ENCODE measurements at places on chromosomes 7 and 10. TPM values are rescaled to one million over a fixed set of nuclear protein-coding genes. Genes with fewer than 3 reads are reported as not detected.
A peak's percentile ranks its signal among the peaks of the same experiment; 100 is the strongest.

DNA sequence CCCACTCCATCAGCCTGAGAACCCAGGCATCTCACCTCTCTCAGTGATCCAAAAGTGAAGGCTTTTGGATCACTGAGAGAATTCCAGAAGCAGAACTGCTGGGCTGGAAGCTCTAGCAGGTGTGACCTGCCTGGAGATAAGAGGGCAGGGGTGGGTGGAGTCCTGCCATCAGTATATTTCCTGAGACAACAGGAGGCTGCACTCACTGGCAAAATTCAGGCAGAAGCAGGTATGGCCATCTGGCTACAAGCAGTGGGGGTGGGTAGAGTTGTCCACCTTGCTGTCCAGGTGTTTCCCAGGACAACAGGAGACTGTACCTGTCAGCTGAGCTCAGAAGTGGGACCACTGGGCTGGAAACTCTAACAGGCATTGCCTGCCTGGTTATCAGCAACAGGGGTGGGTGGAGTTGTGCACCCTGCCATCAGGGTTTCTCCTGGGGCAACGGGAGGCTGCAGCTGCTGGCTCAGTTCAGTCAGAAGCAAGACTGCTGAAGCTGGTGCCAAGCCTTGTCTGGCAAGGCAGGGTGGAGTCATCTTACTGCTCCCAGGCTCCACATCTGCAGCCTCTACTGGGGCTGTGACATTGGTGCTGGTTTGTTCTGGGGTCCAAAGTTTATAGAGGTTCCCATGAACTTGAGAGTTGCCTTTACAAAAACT is 47.2 kb upstream of the SFTPD start:
- no peak for DNase-seq

DNA sequence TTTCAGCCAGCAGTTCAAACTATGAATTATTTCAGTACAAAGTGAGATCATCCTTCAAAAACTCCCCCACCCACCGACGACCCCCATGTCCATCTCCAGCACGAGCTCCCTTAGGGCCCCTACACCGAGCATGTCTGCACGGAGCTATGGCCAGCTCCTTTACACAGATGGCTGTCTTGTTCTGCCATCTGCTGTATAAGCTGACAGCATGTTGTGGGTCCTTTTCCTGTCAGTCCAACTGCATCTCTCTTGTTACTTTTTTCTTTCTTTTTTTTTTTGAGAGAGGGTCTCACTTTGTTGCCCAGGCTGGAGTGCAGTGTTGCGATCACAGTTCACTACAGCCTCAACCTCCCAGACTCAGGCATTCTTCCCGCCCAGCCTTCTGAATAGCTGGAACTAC is 21.6 kb downstream of the NPC1L1 start:
- DNase-seq, result no peak

Gene CALCR
- not detected for total RNA-seq

- DNase-seq, result no peak
These were observed 467 bp downstream of the EXOSC1 start for GRCh38 chr10:97445357-97445721.

GRCh38 chr10:119595676-119596515 is 868 bp downstream of the TIAL1 start:
- peak; percentile 58 for DNase-seq

GRCh38 chr7:55135462-55135861 is 116.6 kb downstream of the EGFR start:
- no peak for DNase-seq

Gene EPDR1
- 43.4 TPM for total RNA-seq

DNA sequence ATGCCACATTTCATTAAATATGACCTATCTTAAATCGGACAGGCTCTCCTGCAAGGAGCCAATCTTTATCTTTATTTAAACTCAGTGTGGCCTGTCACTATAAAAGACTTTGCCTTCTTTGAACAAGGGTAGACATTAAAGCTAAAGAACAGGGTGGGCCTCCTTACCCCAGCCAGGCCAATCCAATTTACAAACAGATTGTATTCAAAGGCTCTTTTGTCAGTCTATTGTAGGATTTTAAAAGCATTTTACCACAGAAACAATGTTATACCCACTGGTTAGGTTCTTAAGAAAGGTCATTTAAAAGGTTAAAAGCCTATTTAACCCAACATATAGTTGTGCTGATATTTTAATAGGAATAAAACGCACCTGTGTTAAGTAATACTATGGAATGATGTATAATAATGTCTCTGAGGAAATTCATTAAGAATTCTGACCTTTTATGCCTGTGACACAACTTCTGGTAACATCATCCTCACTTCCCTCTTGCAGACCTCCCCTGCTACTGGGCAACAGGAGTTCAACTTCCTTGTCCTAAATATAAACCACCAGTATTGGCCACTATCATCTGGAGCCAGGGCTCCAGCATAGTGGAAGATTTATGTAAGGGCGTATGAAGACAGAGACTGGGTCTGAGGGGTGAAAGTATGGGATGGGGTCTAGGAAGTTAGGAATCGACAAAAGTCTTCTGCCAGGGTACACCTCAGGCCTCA is 32.5 kb downstream of the MTERF1 start:
- no peak for DNase-seq

Gene ETV1
- total RNA-seq, result 26.4 TPM

DNA sequence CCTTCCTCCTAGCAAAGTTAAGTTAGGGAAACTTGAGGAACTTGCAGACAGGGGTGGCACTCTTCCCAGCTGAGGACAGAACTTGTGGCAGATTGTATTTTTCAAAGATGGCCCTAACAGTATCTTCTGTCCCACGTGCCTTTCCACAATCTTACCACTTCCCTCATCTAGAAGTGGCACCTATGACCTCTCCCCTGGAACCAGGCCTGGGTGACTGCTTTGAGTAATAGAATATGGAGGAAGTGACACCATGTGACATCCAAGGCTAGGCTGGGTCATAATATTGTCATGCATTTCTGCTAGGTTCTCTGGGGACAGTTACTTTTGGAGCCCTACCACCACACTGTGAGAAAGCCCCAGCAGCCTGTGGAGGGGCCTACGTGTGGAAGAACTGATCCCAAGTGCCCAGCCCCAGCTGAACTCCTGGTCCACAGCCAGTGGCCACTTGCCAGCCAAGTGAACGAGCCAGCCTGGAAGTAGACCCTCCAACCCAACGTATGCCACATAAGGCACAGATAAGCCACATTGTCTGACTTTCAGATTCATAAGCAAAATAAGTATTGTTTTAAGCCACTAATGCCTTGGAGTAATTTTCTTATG is 193.7 kb downstream of the PTPN20 start:
- DNase-seq, result no peak

DNA sequence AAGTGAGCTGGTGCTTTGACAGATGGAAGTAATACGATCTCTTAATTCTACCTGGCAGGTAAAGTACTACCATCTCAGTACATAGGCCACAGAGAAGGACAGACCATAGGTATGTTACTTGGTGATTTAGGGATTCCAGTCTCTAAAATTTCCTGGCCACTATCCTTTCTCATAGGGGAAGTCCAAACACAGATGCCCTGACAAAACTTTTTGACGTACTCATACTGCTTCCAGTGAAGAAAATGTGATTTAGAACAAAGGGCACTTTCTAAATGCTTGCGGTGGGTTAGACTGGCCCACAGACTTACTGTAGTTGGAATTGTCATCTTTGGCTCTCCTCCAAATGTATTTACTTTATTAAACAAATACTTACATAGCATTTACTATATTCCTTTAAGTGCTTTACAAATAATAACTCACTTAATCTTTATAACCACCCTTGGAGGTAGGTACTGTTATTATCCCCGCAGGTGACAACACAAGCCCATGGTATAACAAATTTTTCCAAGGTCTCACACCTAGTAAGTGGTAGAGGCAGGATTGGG is 3.0 kb downstream of the PI4K2A start:
- no peak for DNase-seq

DNA sequence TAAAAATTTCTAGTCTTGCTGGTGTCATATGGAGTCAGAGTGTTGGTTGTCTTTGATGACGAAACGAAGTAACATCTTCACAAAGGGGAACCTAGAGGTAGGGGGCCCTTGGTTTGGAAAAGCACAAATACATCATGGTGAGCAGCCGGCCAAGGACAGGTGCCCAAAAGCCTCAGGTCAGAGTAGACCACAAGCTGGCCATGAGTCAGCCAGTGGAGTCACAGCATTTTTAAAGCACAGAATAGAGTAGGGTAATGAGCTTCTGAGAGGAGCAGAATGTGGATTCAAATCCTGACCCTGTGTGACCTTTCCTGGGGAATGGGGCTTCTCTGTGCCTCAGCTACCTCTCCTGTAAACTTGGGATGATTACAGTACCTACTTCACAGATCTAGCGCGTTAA is 5.3 kb downstream of the CAMK2B start:
- no peak for DNase-seq

DNA sequence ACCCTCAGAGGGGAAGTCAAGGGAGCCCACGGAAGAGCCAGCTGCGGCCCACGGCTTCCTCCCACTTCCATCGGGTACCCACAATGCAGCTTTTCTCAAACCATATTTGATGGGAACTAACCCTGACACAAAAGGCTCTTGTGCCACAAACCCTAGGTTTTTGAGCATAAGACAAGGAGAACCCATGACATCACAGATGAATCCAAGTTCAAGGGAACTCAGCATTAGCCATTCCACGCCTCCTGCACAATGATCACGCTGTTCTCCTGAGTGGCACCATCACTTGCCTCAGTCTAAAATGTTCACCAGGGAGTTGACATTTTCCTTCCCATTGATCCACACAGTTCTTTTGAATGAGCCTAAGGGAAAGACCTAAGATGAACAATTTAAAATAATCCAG is 70.4 kb downstream of the ITIH5 start:
- no peak for DNase-seq

Gene PPP1R3C
- total RNA-seq, result 94.5 TPM

GRCh38 chr10:13997650-13998049 is 333.1 kb downstream of the FRMD4A start:
- no peak for DNase-seq

- DNase-seq, result peak; percentile 36
These were observed 137.2 kb downstream of the PHTF2 start for GRCh38 chr7:77935652-77936348.

DNA sequence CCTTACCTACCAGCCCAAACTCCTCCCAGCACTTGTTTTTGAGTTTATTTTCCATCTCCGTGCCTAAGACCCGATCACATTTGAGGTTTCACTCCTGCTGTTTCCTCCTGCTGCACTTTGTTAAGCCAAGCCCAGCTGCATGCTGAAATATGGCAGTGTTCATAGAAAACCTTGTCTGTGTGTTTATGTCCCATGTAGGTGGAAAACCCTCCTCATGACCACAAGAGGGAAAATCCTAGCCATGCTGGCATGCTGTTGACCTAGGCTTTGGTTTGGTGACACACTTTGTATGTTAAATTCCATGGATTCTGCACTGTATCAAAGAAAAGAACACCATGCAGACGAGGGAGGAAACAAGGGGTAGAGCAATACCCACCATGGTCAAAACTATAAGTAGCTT is 154.4 kb downstream of the CUBN start:
- no peak for DNase-seq

DNA sequence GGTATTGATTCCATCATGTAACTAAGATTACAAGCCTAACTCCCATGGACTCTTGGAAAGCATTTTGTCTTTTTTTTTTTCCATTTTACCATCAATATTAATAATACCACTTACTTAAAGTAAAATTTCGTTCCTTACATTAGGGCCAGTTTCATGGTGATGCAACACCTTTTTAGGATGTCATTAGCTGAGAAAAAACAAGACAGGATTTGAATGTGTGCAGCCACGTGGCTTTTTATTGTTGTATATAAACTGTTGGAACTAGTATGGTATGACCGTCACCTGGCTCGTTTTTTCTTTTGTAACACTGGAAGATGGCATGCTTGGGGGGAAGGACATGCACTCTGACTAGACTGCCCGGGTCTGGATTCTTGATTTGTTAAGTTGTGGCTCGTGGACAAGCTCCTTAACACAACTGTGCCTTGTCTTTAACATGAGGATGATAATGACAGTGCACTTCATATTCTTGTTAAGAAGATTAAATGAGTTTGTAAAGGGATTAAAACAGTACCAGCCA is 42.1 kb downstream of the ARHGAP21 start:
- DNase-seq, result no peak

- DNase-seq, result no peak
These were observed 25.3 kb downstream of the ADAM22 start for GRCh38 chr7:87959336-87959735.

Gene DDC
- total RNA-seq, result not detected

- DNase-seq, result no peak
These were observed 46.7 kb upstream of the FAM3C start for GRCh38 chr7:121442845-121443244.

DNA sequence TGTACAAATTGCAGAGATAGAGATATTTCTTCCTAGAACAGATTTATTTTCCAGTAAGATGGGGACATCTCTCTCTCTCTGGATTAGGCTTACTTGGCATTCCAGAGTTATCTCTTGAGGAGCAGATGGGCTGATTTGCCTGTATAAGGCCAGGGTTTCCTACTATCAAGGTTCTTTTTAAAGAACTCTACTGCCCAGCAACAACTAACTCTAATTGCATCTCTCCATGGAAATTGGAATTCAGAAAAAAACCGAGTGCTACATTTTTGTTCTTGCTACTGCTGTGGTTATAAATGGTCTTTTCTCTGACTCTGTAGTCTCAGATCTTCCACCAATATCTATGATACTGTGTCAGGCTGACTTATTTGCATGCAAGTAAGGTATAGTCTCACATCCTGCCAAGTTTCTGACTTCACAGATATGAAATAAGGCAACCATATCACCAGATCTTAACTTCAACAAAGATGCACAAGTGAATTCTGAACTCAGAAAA is 161.1 kb downstream of the CRPPA start:
- DNase-seq, result no peak

DNA sequence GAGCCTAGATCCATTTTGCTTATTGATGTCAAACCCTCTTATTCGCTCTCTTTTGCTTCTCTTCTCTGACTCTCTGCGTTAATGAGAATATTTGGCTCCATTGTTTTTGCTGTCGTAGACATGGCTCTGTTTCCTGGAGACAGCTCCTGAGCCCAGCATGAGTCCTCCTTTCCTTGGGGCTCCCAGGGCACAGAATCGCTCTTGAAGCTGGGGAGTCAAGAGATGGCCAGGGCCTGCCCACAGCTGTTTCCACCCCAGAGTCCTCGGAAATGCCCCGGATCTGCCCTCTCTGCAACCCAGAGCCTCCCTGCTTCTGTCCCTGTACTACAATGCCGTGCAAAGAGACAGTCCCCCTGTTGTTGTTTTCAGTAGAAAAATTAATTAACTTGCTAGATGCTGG is 566.7 kb upstream of the FOXK1 start:
- DNase-seq, result no peak

GRCh38 chr10:2921956-2922680 is 145.2 kb upstream of the PFKP start:
- DNase-seq, result peak; percentile 48

GRCh38 chr10:25808372-25808771 is 125.7 kb upstream of the MYO3A start:
- no peak for DNase-seq

- DNase-seq, result no peak
These were observed 1.0 kb upstream of the ENO4 start for GRCh38 chr10:116848032-116848943.

Gene DMTF1
- total RNA-seq, result 59.8 TPM

- peak; percentile 22 for DNase-seq
These were observed 104.3 kb upstream of the STEAP1B start for GRCh38 chr7:22604246-22604645.

GRCh38 chr10:122515588-122516231 is 44.8 kb upstream of the DMBT1 start:
- no peak for DNase-seq

GRCh38 chr7:142581341-142581740 is 167.9 kb upstream of the PRSS1 start:
- no peak for DNase-seq

All from fibroblast of lung (primary cell).